Fibroblast of skin of left biceps (primary cell): ENCODE measurements at places on chromosomes 5 and 9.

GRCh38 chr5:85716344-85717202, 901.2 kb upstream of the COX7C start:
- no peak for DNase-seq

DNA sequence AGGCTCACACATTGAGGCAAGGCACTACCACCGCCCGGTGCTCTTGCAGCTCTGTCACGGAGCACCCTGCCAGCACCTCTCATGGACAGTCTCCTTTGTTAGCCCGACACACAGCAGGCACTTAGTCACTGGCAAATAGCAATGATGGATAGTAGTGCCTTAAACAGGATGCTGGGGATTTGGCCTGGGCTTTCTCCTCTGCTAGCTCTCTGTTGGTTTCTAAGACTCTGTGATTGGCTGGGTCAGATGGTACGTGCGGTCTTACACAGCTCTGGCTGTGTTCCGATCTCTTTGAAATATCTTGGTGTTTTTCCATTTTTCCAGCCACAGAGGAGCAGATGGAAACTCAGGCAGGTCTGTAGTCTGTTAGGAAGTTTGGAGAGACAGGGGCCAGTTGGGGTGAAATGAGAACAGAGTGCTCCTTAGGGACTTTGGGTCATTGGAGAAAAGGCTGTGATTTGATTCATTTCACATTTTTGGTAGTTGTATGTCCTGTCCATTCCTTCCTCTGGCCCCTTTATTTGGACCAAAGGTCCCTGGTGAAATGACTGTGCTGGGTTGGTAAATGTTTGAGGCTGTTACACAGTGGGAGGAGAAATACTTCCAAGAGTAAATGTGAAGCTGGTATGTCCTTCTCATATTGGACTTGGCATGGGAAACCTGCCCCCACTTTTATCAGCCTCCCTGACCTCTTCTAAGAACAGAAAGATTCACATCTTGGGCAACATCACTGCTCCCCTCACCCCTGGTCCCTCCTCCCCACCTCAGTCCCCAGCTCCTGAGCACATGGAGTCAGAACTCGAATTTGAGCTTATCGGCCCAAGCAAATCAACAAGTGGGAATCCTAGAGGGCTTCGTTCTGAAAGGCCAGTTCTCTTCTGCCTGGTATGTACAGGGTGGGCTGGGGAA, 3.4 kb downstream of the SMIM3 start:
- peak; percentile 93 for DNase-seq

DNA sequence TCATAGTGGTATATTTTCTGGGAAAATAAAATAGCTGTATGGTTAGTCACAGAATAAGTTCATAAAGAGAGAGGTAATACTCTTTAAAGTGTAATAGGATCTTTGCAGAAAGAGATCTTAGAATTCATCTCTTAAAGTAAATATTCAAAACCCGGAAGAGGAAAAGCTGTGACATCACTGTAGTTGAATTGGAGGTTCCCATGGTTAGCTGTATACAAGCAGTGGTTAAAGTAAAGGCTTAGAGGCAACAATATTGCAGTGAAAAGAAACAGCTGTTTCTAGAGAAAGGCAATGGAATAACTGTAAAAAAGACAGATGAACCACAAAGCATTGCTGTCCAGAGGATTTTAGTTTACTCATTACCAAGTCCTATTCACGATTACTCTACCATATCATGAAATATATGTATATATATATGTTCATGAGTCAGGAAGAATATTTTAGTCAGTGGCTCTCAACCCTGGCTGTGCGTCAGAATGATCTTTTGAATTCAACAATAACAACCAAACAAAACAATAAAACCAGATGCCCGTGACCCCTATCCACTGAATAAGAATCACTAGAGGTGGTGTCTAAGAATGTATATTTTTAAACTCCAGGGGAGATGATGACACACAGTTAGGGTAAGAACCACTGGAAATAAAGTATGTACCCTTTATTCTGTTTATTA, 4.7 kb downstream of the ERCC6L2 start:
- no peak for DNase-seq

GRCh38 chr5:57414857-57415256, 67.8 kb downstream of the ACTBL2 start:
- no peak for DNase-seq

GRCh38 chr9:16321461-16322119, 548.9 kb downstream of the BNC2 start:
- no peak for DNase-seq

DNA sequence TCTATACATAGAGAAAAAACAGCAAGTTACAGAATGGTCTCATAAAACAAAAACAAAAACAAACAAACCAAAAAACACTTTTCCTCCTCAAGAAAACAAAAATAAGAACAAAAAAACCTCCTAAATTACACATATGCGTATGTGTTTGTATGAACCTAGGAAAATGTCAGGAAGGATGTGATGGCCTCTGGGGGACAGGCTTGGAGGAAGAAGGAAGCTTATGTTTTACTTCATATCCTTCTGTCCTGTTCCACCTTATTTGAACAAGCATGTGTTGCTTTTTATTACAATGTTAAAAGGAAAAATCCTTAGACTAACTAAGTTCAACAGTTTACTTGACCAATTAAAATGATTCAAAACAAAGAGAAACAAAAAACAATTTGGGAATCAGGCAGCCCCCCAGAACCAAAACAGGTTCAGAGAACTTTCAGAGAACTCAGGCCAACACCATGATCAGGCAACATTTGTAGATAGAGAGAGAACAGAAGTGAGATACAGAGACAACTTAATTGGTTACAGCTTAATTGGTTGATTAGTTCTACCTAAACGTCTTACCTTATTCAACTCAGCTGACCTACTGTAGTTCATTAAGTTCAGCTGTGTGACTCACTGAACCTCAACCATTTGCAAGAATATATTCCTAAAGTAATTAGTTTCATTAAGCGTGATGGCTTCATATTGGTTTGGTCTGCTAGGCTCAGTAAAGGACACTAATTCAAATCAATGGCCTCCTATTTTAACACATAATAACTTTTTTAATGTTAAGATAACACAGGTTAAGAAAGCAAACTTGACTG, 10.1 kb downstream of the SPAAR start:
- no peak for DNase-seq

DNA sequence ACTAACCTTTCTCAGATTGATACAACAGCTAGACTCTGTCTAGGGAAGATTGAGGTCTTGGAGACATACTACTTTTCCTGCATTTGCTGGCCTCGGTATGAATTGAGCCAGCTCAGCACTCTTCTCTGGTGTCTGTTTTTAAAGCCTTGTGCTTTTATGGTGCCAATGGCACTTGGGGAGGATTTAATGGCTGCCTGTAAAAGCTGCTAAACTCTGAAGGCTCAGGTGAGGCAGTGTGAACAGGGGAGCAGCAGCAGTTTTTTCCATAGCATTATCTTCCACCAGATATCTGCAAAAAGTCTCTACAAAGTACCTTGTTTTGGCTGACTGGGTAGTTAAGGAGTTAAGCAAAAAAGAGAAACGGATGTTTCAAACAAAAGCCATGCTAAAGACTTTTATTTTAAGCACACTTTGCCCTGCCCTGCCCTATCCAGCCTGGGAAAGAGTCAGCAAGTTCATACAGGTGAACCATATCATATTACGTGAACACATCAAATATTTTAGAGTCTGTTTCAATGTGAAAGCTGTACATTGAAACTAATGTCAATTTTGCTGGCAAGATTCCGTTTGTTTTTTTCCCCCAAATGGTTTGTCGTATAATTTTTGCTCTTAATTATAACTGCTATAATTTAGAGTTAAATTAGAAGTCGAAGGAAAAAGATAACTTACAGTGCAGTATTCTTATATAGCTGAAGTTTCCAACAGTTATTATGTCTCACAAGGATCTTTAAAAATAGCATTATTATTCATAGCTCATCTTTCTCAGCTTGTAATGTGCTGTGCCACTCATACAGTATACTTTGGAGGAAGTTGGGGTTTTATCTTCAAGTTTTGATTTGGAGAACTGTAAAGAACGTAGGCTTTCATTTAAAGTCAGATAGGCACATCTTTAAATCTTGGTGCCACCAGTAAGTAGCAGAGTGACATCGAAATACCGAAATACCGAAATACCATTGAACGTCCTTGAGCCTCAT, 424.1 kb upstream of the CD180 start:
- no peak for DNase-seq

DNA sequence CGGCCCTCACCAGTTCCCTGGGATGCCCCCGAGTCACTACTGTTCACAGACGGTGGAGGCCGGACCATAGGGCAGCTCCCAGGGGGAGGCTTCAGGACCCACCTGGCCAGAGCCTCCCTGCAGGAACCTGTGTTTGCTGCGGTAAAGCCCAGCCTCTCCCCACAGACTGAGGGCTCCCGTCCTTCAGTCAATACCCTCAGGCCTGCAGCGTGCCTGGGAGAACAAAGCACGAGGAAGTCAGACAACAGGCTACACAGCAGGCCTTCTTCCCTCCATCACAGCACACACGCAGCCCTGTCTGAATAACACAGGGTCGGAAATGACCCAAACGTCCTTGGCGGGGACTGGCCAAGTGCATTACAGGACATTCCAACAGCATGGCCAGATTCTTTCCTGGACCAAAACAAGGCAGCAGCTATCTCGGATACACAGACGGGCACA, 34.4 kb downstream of the COL23A1 start:
- DNase-seq, result no peak

- DNase-seq, result peak; percentile 7
These were observed 30.4 kb downstream of the CAMK4 start for GRCh38 chr5:111254613-111255012.

GRCh38 chr5:177370488-177371119, 12.9 kb downstream of the RGS14 start:
- no peak for DNase-seq

GRCh38 chr9:120619751-120620655, 40.0 kb upstream of the CDK5RAP2 start:
- peak; percentile 15 for DNase-seq

- DNase-seq, result no peak
These were observed 30.9 kb downstream of the GDNF start for GRCh38 chr5:37808945-37809344.

DNA sequence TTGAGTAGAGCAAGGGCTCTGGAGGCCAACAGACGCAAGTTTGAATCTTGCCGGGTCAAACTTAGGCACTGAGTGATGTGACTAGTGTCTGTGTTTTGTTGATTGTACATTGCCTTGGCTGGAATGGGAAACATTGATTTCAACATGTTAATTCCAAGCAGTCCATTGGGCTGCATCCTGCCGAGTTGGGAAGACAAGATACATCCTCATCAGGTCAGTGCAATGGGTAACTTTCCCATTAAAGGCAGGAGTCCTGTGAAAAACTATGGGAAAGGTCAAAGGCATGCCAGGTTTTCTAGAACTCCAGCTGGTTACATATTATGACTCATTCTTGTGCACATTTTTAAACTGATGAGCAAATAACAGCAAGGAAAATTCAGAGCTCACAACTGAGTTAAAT, 126.5 kb upstream of the ABCA1 start:
- DNase-seq, result no peak

DNA sequence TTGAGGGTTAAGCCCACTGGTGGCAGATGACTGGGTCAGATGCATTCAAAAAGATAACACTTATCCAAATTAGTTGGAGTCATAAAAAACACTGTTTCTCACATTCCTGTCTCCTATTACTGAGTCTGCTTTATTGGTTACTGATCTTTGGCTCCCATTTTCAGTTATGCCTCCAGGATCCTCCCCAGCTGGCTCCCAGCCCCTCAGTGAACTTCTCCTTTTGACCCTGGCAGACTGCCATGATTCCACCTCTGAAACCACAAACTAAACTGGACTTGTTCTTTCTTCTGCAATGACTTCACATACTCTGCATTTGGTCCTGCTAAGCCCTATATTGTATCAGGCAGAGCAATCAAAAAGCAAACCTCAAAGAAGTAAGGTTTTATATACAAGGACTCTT, 860.8 kb upstream of the DMAC1 start:
- DNase-seq, result peak; percentile 59

GRCh38 chr9:15220658-15221318, 86.2 kb downstream of the TTC39B start:
- DNase-seq, result peak; percentile 37

- DNase-seq, result no peak
These were observed 199.7 kb upstream of the TLE4 start for GRCh38 chr9:79371948-79372555.

DNA sequence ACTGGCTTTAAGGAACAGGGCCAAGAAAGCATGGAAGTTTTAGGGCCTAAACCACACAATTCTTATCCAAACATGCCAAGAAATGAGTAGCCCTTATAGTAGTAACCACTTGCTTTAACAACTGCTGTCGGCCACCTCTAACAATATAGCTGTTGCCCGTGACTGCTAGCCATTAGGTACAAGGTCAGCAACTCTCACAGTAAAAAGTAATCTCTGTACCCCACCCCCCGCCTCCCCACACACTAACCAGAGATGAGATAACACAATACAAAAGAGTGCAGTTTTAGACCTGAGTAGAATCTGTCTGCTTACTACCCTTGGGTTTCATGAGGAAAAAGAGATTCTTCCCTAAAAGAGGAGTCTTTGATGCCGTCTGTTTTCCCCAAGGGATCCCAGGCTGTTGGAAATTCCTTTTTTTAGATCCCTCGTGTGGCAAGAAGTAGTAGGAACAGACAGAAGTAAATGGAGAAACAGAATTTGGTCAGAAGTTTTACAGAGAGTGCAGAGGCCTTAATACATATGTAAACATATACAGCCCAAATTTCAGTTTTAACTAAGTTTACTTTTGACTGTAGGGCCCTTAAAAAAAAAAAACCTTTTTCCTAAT, 94.3 kb downstream of the WDR41 start:
- DNase-seq, result no peak

- DNase-seq, result no peak
These were observed 88.8 kb downstream of the PPIC start for GRCh38 chr5:122947772-122948171.
